ENCODE measurements at places on chromosomes 1 and 21.
A peak's percentile ranks its signal among the peaks of the same experiment; 100 is the strongest.

DNA sequence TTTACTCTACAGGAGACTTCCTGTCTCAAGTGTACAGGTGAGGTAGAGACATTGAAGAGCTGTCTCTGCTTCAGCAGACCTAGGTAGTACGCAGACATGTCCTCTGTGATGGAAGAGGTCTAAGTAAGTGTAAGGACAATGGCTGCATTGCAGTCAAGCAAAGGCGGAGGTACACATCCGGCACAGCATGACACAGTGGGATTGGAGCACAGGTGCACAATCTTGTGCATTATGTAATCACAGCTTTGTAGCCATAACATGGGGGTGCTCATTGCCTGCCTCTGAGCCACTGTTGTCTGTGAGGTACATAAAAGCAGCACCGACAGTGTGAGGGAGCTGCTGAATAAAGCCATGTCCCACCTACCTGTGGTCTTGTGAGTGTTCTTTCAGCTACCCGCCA is 66.4 kb upstream of the CCDC190 start:
- DNase-seq: peak; percentile 96

DNA sequence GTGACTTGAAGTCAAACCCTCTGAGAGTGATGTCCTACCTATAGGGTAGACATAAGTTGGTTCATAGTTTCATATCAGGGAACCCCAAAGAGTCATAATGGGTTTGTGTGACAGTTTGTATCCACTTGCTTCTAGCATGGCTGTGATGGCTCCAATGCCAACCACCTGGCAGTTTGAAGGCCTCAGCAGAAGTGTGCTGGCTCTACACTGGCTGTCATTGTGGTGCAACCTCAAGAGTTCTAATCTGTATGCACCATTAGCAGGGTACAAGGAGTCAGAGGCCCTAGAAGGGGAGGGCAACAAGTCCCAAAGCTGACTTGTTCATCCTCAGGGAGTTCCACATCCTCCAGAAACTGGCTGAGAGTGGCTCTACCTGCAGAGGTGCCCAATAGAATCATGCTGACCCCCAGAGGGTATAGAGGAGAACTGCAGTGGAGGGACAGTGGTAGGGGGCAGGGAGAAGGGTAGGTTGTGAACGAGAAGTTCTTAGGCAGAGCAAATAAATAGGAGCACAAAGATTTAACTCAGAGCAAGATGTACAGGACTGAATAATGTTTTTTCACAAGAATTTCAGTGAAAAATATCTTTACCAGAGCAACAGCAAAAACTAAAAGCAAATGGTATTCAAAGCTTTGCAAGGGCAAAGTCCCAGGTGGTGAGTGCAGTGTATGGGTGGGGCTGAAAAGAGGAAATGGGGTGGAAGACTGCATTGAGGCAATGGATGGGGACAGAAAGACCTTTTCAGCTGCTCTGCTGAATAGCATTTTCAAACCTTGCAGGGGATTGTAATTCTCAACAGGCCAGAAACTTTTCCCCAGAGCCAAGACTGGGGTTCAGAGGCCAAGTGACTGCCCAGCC is 3.2 kb downstream of the FCRL2 start:
- DNase-seq: peak; percentile 12

- no peak for DNase-seq
Measured at GRCh38 chr1:85275701-85276214, 674 bp downstream of the BCL10 start.

DNA sequence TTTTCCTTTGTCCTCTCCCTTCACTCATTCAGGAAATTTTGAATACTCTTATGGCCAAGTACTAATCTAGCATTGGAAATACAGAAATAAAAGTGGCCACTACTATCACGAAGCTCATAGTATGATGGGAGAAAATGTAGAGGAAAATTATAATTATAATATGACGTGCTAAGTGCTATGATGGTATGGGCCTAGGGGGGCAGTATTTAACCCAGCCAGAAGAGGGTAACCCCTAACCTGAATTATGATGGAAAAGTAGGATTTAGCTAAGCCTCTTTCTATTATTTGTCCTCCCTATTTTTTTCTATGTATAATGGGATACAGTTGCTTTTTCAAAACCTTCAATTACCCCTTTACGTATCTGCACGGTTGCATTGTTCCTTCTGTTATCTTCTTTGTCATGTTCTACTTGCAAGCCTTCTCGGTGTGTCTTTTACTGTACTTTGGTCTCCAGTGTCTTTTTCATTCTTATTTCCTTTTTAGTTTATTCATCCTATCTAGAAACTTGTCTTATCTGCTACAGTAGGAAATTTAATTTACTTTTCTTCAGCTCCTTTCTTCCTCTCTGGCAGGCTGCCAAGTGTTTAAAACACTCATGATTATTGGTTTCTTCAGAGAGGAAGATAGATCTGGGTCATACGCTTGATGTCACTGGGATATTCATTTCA is 88.8 kb upstream of the GPR52 start:
- peak; percentile 63 for DNase-seq

- DNase-seq: peak; percentile 69
Measured at GRCh38 chr1:1137256-1138045, 21.6 kb upstream of the C1orf159 start.

GRCh38 chr1:57492586-57493226 is 68.8 kb upstream of the DAB1 start:
- DNase-seq: no peak

- no peak for DNase-seq
Measured at GRCh38 chr1:99304725-99305282, 40.5 kb downstream of the PLPPR4 start.

- peak; percentile 96 for DNase-seq
Measured at GRCh38 chr1:33161061-33161681, 20.7 kb downstream of the TRIM62 start.

- no peak for DNase-seq
Measured at GRCh38 chr1:50214717-50215116, 106.0 kb downstream of the ELAVL4 start.

DNA sequence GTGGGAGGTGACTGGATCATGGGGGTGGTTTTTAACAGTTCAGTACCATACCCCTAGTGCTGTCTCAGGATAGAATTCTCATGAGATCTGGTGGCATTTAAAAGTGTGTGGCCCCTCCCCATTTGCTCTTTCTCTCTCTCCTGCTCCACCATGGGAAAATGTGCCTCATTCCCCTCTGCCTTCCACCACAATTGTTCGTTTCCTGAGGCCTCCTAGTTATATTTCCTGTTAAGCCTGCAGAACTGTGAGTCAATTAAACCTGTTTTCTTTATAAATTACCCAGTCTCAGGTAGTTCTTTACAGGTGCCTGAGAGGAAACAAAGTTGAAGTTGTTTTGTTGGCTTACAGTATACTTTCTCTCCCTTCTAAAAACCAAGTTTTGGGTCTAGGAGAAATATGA is 23.1 kb upstream of the SLC22A15 start:
- DNase-seq: peak; percentile 9

DNA sequence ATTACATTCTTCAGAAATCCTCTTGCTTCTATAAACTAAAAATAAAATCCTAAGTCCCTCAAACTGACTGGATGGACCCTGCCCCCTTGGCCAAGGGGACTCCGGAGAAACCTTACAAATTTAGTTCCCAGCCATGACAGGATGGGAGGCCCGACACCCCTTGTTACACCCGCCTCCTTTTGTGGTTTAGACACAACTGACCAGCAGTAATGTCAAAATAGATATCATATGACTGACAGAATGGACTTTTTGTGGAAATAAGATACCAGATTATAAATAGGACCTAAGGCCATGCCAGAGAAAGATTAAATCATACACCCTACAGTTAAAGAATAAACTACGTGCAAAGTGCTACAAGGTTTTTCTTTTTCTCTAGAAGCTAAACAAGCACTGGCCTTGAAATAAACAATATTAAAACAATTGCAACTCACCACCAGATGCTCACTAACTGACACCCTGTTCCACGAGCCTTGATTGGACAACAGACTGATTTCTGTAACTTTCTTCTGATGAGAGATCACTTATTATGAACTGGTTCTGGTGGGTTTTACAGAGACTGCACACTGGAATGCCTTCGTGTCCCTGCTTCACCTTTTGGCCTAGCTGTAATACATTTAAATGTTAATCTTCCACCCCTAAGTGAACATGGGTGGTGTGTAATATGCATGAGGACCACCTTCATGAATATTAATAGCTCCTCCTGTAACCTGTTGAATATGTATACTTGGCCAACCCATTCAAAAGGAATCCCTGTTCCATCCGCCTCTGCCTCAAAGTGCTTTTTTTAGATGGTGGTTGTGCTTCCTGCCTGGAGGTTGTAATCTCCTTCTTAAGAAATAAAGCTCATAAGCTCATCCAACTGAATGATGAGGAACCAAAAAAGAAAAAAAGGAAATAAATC is 99.6 kb downstream of the ODF2L start:
- DNase-seq: no peak

- no peak for DNase-seq
Measured at GRCh38 chr1:77579547-77579946, 102.9 kb downstream of the ZZZ3 start.

- DNase-seq: no peak
Measured at GRCh38 chr1:56266359-56266758, 313.0 kb downstream of the PLPP3 start.

- peak; percentile 78 for DNase-seq
Measured at GRCh38 chr1:32247983-32248889, 1.2 kb downstream of the FAM167B start.

DNA sequence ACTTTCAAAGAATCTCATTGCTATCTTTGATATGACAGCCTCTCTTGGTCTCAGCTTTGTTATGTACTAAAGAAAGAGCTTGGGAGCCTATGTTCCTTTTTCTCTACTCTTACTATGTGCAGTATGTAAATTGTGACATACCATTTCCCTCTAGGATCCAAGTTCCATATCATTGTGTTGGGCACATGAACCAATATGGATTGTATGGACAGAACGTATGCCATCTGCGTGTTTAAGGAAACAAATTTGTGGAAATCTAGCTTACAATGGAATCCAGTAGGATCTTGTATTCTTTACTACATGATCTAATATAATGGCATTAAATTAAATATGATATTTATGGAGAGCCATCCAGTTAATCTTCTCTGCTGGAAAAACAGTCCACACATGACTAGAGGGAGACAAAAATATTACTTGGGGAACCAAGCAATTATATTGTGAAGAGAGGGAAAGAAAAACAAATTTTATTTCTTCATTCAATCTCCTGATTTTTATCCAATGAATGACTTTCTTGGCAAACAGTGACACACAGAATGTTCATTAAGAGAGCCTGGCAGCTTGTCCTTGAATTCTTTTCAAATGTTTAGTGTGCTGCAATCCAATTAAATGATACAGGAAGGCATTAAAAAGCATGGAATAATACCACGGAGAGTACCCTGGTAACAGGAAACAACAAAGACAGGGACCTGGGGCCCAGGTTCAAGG is 106.5 kb upstream of the DAB1 start:
- no peak for DNase-seq

DNA sequence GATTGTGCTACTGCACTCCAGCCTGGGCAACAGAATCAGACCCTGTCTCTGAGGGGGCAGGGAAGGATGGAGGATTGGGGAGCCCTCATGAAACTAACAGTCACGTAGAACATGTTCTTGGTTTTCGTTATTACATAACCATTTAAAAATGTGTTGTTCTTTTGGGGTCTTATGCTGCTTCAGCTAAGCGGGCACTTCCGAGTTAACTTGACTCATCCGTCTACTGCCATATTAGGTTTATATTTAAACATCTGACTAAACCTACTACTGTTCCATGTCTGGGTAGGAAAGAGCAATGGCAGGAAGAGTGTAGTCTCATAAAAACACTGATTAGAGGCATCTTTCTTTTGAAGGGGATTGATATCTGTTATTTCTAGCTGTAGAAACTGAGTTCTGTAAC is 59.5 kb upstream of the BMP8A start:
- DNase-seq: no peak

DNA sequence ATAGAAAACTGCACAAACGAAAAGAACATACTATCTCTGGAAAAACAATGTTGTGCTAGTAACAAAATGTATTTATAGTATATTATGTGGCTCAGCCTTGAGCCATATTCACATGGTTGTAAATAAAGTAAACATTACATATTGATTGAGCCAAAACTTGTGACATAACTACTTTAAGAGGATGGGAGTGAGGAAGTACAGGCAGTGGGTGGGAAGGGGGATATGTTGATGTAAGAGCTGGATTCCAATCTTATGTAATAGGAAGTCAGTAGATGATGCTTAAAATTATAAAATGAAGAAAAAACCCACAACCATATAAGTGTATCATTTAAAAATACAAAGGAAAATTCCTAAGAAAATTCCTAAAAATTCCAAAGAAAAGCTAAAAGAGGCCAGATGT is 42.7 kb downstream of the RHOU start:
- no peak for DNase-seq

- no peak for DNase-seq
Measured at GRCh38 chr1:229629261-229629660, 3.2 kb downstream of the URB2 start.

DNA sequence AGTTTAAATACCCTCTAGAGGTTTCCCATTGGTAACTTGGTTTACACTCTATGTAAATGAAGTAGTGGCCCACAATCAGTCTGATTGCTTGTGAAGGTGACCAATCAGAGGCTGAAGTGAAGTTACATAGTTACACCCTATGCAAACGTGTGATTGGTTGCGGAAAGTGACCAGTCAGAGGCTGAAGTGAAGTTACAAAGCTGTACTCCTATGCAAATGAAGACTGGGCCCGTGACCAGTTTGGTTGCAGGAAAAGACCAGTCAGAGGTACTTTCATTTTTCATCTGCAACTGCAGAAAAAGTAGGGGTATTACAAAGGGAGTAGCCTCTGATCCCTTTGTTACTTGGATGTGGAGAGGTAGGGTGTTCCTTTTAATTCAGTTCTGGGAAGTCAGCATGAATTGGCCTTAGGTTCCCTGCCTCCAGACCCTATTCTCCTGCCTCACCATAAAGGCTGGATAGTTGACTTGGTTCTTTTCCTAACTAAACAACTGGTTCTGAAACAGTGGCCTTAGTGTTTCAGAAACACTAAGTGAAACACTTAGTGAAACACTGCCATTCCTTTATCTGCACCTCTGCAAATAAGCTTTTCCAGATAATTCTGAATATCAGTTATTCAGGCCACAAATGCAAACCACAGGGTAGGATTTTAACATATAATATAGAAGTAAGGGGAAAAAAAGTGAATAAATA is 39.3 kb downstream of the MAGI3 start:
- no peak for DNase-seq

DNA sequence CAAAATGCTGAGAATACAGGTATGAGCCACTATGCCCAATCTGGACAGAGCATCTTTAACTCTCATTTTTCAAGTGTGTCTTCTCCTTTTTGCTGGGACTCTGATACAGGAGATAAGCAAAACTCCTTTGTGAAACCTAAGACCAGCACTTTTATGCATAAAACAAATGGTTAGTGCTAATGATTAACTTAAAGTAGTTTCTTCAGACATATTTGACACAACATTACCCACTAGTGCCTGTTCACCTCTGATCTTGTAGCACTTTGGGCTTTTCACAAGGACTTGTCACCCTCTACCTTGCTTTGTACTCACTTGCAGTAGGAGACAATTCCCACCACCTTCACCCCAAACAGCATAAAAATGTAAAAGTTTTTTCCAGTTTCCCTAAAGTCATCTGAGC is 216.3 kb downstream of the RGS7 start:
- no peak for DNase-seq

GRCh38 chr1:52323731-52324130 is 42.3 kb downstream of the CC2D1B start:
- peak; percentile 15 for DNase-seq

GRCh38 chr1:5374192-5374591 is 618.0 kb downstream of the NPHP4 start:
- DNase-seq: no peak

All from NCI-H69 (cell line).